DMS53 (cell line): ENCODE measurements at places on chromosomes 1 and 21.
A peak's percentile ranks its signal among the peaks of the same experiment; 100 is the strongest.

GRCh38 chr1:34140011-34140676, 24.9 kb downstream of the CSMD2 start:
- no peak for DNase-seq

GRCh38 chr1:24554714-24555113, 1.2 kb upstream of the NCMAP start:
- no peak for DNase-seq

- no peak for DNase-seq
Measured at GRCh38 chr1:68958958-68959357, 462.1 kb upstream of the DEPDC1 start.

- no peak for DNase-seq
Measured at GRCh38 chr1:143735764-143736461, 235.9 kb downstream of the FAM72C start.

- no peak for DNase-seq
Measured at GRCh38 chr1:201652181-201652580, 113.3 kb downstream of the NAV1 start.

GRCh38 chr1:32357614-32358013, 4.7 kb downstream of the FAM229A start:
- no peak for DNase-seq

DNA sequence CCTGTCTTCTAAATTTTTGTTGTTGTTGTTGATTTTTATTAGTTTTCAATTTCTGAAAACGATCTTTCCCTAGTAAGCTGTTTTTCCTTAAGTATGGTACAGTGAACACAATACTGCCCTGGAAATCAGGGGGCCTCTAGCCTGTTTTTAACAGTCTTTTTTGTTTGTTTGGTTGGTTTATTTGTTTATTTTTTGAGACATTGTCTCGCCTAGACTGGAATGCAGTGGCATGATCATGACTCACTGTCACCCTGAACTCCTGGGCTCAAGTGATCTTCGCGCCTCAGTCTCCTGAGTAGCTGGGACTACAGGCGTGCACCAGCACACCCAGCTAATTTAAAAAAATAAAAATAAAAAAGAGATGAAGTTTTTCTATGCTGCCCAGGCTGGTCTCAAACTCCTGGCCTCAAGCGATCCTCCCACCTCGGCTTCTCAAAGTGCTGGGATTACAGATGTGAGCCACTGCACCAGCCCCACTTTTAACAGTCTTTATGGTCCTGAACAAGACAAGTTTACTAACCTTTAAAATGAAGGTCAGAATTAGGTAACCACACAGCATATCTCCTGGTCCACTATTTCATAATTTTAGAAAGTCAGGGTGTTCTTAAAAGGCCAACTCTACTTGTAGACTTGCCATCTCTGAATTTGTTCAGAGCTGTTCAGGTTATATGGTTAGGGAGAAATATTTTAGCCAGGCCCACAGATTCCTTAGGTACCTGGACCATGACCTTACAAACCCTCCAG, 35.4 kb downstream of the TBCE start:
- DNase-seq: peak; percentile 67

DNA sequence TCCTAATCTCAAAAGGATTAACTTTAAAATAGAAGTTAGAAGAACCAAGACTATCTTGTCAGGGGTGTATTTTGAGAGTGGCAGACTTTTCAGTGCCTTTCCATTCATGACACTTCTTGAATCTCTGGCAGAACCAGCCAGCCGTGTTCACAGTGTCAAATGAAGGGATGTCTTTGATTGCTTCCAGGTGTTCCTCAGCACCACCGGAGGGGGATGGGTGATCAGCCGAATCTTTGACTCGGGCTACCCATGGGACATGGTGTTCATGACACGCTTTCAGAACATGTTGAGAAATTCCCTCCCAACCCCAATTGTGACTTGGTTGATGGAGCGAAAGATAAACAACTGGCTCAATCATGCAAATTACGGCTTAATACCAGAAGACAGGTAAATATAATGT, 32.3 kb downstream of the FMO1 start:
- no peak for DNase-seq

DNA sequence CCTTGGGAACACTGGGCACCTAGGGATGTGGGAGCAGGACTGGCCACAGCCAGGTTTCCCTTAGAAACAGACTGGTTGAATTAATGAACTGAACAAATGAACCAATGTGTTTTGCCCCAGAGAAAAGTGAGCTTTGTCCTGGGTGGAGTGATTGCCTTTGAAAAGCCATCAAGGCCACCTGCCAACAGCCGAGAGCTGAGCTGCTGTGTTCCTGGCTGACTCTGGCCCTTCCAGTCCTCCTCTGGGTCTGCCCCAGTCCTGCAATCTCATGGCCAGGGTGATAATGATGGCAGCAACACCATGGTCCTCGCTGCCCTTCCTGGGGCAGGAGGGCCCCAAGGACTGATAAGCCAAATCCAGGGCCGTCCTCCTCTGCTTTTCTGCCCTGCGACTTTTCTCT, 18.2 kb upstream of the GJA9 start:
- no peak for DNase-seq

DNA sequence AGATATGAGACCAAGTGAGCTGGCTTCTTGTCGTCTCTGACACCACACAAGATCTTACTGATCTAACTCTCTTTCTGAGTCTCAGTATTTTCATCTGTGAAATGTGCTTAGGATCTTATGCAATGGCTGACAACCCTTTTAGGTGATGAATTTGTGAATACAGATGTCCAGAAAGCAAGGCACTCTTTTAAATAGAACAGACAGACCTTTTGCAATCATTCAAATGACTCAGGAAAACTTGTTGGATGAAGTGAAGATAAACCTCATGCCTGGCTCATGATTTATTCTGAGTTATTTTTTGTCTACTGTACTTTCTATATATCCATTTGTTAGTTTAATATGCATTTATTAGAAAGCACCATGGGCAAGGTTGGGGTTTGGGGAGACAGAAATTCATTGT, 411.3 kb downstream of the PTPRU start:
- no peak for DNase-seq

DNA sequence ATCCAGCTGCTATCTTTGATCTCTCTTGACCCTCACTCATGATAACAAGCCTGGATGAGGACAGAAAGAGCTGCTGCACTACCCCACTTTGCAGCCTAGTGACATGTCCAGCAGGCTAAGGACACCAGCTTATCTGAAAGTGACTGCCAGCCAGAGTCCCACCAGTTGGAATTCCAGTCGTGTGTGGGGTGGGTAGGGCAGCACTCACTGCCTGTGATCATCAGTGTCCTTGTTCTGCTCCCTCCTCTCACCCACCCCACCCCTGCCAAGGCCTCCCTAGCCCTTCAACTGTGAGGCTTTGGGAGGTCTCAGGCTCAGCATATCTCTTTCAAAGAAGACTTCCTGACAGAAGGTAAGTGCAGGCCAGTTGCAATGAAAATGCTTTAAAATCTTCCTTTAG, 15.5 kb upstream of the NMNAT2 start:
- no peak for DNase-seq
